ENCODE measurements at places on chromosomes 5 and 9.

GRCh38 chr9:91364702-91365101 is 3.0 kb upstream of the AUH start:
- no peak for DNase-seq

- DNase-seq = no peak
These were observed 127.4 kb upstream of the TAF11L2 start for GRCh38 chr5:17370651-17371050.

- no peak for DNase-seq
These were observed 91.7 kb downstream of the RFK start for GRCh38 chr9:76302543-76302942.

- no peak for DNase-seq
These were observed 175.8 kb downstream of the ADAMTS6 start for GRCh38 chr5:65305913-65306312.

DNA sequence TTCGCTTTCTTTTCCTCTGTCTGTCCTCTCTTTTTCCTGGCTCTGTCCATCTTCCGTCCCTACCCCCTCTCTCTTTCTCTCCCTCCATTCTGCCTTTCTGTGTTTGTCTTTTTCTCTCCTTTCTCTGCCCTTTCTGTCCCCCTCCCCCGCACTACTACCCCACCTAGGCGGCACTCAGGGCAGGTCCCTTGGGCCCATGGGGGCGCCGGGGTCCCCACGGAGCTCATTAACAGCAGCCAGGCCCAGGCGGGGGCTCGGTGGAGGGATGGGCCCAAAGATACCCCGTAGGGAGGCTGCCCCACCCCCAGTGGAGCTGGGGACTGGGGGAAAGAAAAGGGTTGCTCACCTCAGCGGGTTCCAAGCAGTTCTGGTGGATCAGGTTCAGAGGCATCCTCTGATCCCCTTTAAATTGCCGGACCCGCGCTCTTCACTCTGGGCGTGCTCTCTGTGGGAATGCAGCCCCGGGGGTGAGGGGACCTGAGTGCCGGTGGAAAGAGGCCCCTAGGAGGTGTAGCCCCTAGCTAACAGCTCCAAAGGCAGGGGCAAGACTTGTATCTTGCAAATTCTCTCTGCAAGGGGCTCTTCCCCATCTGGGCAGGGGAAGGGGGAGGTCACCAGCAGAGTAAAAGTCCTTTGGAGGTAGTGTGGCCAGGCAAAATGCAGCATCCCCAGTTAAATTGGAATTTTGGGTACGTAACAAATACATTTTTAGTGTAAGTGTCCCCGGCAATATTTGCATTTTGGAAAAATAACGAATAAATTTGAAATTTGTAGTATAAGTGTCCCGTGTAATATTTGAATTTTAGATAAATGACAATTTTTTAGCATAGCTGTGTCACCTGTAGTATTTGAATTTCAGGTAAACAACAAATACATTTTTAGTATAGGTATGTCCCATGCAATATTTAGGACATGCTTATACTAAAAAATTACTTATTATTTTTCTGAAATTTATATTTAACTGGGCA is 7.4 kb downstream of the LHX2 start:
- DNase-seq = no peak

- no peak for DNase-seq
These were observed 78.0 kb downstream of the PTPRD start for GRCh38 chr9:10534850-10535249.

GRCh38 chr5:180059326-180059725 is 12.2 kb downstream of the RNF130 start:
- no peak for DNase-seq

DNA sequence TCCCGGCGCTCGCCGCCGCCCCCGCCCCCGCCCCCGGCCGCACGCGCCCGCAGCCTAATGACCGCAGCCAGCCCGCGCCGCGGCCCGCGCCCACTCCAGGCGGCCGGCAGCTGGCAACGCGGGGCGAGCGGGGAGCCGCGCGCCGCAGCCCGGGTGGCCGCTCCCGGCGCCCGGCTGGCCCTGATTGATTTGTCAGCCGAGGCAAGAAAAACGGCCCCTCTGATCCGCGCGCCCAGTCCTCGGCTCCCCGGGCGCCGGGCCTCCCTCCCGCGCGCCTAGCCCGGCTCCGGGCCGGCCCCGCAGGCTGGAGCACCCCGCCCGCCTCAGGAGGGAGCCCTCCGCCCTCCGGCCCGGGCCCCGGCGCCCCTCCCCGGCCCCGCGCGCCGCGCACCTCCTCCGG is 11.9 kb upstream of the LHX2 start:
- no peak for DNase-seq

GRCh38 chr5:179758955-179759354 is 26.3 kb downstream of the MAML1 start:
- no peak for DNase-seq

DNA sequence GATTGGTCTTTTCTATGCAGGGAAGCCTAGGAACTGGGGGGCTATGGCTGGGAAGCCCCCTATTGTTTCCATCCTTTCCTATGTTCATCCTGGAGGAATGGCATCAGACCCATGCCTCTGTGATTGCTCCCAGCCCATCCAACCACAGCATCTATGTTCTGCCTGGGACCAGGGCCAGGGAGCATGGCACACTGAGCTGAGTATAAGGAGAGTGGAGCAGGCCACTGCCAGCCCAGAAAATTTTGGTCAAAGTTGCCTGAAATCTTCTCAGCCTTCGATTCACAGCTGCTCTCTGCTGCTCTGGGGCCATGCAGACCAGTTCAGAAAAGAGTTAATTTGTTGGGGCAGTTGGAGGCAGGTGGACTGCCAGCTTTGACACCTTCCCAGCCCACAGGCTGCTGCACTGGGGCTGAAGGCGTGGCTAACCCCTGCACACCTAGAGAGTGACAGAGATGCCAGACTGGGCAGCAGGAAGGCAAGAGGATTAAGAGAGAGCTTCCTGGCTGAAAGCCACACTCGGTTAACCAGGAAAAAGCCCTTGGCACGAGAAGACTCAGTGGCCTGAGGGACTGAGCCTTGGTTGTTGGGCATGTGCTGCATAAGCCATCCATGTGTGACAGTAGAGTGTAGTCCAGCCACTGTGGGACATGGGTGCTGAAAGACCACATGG is 12.1 kb downstream of the TGFBI start:
- DNase-seq = no peak

- no peak for DNase-seq
These were observed 6.5 kb downstream of the MCIDAS start for GRCh38 chr5:55220433-55221185.

DNA sequence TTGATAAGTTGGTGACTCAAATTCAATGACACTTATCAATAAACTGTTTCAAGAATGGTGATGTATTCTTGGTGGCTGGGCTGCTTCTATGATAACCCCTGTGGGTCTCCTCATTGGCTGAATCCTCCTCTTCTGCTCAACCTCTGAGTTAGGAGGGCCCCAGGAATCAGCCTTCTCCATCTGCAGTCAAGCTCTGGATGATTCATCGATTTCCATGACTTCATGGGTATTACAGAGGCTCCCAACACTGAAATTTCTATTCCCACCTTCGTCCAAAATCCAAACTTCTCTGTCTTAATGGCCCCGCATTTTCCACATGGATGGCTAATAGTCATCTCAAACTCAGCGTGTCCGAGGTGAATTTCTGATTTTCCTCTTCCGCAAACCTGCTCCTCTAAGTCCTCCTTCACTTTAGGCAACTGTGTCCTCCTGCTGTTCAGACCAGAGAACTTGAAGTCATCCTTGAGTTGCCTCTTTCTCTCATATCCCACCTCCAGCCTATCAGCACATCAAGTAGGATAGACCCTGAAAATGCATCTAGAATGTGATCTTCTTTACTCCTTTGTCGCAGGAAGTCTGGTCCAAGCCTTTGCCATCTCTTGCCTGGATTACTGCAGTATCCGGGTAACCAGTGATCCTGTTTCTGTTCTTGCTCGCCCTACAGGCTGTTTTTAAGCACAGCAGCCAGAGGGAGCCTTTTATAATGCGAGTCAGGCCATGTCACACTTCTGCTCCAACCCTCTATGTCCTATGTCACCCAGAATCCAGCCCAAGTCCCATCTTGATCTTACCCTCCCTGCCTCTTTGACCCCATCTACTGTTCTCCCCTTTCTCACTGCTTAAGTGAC is 41.4 kb upstream of the IL7R start:
- DNase-seq = no peak

DNA sequence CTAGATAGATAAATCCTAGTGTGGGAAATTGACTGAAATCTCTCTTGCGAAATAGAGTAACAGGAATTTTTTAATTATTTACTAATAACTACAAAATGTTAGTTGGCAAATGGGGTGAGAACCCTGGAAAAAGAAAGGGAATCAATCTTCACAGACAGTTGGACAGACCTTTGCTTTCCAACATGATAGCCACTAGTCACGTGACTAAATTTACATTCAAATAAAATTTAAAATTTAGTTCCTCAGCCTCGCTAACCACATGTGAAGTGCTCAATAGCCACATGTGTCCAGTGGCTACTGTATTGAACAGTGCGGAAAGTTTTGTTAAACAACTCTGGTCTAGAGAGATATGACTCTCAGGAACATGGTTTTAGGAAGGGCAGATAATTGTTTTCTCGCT is 289.9 kb upstream of the RASA1 start:
- no peak for DNase-seq

DNA sequence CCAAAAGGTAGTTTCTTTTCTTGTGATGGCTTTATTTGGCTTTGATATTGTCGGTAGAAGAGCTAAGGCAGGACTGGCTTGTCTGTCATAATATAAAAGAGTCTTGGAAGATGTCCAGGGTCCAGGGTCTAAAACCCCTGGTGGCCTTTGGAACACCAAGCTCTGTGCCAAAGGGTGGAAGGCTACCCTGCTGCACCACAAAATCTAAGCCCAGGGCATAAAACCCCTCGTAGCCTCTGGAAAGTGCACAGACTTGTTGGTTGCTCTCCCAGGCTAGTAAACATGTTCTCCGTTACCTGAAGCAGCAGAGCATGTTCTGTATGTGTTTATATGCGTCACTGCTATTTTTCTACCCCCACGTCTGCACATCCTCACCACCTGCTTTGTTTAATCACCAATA is 75.5 kb downstream of the OSTF1 start:
- DNase-seq = no peak

DNA sequence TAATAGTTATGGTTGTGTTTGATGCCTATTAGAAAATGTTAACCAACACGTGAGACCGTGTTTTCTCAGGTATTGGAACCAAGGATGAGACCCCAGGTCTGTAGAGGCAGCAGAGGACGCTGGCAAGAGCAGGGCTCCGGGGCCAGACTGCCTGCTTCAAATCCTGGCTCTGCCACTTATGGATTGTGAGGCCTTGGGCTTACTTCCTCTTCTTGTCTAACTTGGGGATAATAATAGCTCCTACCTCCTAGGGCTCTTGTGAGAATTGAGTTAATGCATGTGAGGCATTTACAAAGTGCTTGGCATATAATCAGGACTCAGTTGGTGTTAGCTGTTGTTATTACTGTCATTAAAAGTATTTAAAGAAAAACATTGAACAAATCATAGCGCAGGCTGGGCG is 85.5 kb upstream of the PITX1 start:
- DNase-seq = no peak

DNA sequence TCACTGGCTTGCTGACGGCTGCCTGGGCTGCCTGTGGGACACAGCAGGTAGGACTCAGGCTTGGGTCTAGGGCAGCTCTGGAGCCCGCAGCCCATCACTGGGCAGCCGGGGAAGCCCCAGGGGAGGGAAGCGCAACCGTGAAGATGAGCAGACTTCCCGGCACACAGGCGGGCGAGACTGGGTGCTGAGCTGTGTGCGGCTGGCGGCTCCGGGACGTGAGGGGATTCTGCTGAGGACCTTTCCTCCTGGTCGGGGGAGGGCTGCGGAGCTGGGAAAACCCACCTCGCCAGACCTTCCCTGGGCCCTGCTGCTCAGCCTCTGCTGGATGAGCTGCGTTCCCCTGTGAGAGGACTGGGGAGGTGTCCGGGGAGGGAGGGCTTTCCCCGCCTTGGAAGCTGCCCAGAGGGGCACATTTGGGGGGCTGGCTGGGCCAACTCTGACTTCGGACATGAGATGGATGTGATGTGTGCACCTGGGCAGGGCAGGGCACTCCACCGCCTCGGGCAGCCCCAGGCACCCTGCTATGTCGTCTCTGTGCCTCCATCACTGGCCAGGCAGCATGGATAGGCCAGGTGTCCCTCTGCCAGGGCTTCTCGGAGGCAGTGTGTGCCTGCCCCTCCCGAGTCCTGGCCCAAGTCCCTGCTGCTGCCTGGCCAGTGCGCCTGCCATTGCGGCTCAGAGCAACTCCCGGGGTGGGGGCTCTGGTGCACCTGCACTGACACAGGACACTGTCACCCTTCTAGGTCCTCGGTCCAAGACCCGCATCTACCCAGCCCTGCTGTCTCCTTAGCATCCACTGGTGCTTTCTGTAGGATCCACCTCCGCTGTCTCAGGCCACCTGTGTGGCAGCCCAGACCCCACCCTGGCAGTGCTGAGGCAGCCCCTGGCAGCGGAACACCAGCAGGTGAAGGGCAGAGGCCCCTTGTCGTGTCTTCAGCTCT is 66.4 kb downstream of the COL5A1 start:
- DNase-seq = no peak

DNA sequence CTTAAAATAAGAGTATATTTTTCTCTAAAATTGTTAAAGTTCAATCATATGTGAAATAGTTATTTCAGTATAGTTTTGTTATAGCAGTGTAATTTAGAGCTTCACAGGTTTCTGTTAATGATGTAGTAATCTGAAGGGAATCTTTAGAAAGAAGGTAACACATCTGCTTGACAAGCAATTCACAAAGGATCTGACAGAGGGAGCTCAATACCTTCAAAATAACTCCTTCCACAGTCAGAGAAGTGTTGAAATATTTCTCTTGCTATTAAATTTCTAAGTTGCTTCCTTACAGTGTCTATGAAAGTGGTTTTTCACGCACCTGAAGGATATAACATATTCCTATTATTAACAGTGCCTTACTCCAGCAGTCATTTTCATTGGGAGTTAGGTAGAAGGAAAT is 44.9 kb downstream of the SLC25A51 start:
- DNase-seq = no peak

DNA sequence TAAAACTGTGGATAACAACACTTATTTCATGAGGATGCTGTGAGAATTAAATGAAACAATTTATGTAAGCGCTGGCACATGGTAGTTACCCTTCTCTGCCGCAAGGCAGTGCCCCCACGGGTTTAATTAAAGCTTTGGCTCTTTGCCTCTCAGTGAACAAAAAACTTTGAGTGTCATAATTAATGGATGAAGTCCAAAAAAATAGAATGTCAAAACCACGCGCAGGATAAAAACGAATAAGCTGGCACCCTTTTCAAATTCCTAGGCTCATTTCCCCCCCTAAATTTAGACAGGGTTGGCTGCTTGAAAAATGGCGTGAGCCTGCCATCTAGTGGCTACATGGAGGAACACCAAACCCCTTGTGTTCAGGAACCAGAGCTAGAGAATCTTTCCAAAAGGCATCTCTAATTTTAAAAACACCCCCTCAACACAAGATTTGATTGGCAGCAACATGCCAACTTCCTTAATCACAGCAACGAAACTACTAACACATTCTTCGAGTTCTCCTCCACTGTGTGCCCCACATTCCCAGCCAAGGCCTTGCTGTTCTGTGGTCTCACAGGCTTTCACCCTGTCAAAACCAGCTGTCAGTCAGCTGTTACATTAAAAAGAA is 29.0 kb upstream of the CCNG1 start:
- DNase-seq = peak; percentile 16

GRCh38 chr9:88663771-88664419 is 128.9 kb downstream of the NXNL2 start:
- no peak for DNase-seq

Measured in stimulated activated CD4-positive, alpha-beta T cell treated with anti-CD3 and anti-CD28 coated beads, TNF-alpha, amount 100 ng/mL, for 24 hours (primary cell).